H4 (cell line): ENCODE measurements at places on chromosomes 5 and 9. TPM values are rescaled to one million over a fixed set of nuclear protein-coding genes. Genes with fewer than 3 reads are reported as not detected.

LCN9 gene
- total RNA-seq, result not detected in 2 replicates

C7 gene
- 1.3 and 4.0 TPM in 2 replicates for total RNA-seq

PGM5 gene
- total RNA-seq, result 0.50 and 3.0 TPM in 2 replicates

PCDHGA7 gene
- 0.27 and 0.29 TPM in 2 replicates for total RNA-seq

ADAMTS13 gene
- total RNA-seq, result 0.06 and 0.12 TPM in 2 replicates

LCN15 gene
- not detected in 2 replicates for total RNA-seq

SH2D3C gene
- 0.12 and 0.23 TPM in 2 replicates for total RNA-seq

SLC36A3 gene
- not detected in 2 replicates for total RNA-seq

TAF11L10 gene
- total RNA-seq, result not detected in 2 replicates

ITK gene
- 0.02 TPM in 1 of 2 replicates, not detected in the other for total RNA-seq

TSSK1B gene
- not detected in 2 replicates for total RNA-seq

LVRN gene
- total RNA-seq, result not detected in 2 replicates
